ENCODE measurements at places on chromosomes 13 and 19.

DNA sequence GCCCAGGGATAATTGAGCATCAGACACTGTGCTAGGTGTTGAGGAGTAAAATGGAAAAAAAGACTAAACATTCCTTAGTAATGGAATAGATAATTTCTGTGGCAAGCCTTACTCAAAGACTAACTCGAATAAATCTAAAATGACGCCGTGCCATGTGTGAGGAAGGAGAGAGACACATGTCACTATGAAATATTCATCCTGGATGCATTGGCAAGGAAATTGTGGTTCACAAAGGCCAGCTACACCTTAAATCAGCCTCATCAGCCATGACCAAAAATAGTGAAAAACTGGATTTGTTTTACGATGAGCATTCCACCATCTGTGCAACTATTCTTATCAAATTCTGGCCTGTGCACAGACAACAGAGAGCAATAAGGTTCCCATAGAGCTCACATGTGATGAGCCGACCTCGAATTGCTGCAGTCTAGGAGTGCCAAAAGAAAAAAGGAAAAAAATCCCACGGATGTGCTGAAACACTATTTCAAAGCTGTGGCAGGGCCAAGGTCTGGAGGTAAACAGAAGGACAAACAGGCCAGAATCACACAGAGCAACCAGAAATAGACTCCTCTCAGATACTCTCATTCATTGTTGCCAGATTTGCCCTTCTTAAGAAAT lies 505.7 kb downstream of the EFNB2 start:
- DNase-seq: no peak

DNA sequence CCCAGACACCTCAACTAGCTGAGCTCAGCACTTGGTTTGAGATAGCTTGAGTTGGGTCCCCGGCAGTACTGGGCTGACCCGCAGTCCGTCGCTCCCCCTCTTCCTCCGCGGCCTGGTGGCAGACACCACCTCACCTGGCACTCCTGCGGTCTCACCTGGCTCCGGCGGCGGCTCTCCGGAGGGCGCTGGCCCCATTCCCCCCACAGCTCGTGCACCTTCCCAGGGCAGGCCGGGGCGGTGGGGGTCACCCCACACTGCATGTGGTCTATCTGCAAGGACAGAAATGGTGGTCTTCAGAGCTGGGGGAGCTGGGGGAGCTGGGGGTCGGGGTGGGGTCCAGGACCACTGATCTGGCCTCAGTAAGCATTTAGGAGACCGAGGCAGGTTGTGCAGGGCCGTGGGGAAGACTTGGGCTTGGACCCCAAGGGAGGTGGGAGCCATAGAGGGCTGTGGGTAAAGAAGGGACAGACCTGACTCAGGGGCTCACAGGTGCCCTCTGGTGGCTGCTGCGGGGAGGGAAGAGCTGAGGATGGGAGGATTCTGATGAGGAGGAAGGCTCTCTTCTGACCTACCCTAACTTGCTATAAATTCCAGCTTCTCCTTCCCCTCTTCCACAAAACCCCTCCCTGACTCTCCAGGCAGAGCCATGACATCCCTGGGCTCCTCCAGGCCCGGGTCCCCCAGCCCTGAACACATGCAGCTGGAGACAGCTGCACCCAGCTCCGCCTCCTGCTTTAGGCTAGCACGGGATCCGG lies 6.7 kb upstream of the PLIN4 start:
- DNase-seq: peak; percentile 73

DNA sequence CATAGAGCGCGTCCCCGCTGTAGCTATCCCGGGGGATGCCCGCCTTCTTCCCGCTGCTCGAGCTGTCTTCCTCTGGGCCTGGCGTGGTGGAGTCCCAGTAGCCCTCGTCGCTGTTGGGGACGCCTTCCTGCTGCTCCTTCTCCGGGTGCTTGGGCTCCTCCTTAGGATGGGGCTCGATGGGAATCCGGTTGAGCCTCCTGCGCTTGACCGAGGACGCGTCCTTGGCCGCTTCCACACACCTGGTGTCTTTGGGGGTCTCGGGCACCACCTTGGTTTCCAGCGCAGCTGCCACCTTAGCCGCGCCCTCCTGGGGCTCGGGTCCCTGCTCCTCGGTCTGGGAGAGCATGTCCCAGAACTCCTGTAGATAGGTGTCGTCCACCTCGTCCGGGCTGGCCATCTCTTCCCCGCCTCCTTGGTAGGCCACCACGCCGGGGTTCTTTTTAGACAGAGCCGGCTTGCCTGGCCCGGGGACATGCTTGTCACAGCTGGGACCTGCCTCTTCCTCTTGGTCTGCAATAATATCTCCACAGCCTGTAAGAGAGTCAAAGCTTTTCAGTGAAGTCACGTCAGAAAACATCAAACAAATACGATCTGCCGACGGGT lies 2.0 kb downstream of the AMER2 start:
- no peak for DNase-seq

- DNase-seq: no peak
Measured at GRCh38 chr19:58578012-58578925, 5.1 kb upstream of the MZF1 start.

DNA sequence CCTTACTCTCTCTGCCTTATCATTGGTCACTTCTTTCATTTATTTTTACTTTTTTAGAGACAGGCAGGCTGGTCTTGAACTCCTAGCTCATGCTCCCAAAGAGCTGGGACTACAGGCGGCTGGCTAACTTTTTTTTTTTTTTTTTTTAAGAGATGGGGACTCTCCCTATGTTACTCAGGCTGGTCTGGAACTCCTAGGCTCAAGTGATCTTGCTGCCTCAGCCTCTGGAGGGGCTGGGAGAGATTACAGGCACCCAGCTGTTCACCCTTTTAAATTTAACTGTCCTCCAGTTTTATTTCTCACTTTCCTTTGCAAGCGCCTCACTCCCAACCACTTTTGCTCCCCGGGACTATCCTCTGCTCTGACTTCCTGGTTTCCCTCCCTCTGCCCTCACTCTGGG lies 5.6 kb upstream of the CLDN10 start:
- DNase-seq: no peak

GRCh38 chr19:55344444-55344843 lies 4.8 kb downstream of the KMT5C start:
- no peak for DNase-seq

DNA sequence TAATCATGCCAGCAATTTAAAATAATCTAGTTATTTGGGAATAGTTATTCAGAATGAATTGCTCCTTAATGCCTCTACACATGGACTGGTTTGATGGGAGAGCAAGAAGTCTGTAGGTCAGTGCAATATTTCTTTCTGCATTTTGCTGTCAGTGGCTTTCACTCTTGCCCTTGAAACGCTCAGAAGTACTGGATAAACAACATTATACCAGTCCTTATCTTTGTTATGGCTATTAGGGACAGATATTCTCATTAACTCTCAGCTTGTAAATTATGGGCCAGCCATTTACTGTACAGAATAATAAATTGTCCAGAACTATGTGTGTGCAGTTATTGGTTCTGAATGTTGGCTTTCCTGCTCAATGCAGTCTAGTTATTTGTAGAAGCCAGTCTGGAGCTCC lies 224.4 kb downstream of the OXGR1 start:
- no peak for DNase-seq

DNA sequence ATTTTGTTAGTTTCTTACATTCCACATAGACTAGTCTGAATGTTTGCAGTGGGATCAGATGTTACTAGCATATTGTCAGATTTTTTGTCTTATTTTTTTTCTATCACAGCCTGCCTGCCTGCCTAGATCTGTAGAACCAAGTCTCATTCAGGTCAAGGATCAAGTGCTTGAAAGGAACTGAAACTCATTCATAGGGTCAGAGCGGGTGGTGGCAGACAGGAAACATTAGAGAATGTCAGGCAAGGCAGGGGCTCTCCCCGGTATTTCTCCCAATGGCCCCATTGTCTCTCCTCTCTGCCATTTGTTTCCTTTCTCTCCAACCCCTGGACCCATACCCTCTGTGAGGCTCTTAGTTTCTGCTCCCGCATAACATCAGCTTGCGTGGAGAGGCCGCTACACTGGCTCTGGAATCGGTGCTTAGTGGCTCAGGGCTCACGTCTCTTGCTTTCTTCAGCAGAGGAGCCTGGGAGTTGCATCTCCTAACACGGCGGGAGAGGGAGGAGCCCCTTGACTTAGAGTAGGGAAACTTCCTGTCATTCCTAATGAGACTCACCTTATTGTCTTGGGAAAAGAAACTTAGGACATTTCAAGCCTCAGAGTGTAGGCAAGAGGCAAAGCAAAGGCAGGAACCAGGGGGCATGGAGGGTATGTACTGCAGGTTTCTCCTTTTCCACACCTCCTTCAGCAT lies 35.6 kb upstream of the SPATA13 start:
- no peak for DNase-seq

DNA sequence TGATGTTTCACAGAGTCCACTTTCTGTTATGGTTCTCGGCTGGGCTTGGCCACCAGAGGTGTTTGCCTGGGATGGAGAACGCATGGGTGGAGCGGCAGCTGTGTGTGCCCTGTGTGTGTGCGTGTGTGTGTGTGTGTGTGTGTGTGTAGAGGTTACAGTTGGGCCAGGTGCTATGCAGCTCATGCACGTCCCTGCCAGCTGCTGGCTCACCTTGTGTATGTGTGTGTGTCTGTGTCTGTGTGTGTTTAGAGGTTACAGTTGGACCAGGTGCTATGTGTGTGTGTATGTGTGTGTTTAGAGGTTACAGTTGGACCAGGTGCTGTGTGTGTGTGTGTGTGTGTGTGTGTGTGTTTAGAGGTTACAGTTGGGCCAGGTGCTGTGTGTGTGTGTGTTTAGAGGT lies 33.0 kb upstream of the PEG3 start:
- no peak for DNase-seq

GRCh38 chr13:84446972-84447639 lies 564.8 kb upstream of the SLITRK1 start:
- no peak for DNase-seq

- DNase-seq: no peak
Measured at GRCh38 chr19:14406645-14407401, 12.3 kb downstream of the DDX39A start.

GRCh38 chr19:49881672-49882394 lies 4.3 kb downstream of the TBC1D17 start:
- no peak for DNase-seq

GRCh38 chr19:58229255-58229639 lies 533 bp downstream of the ZNF544 start:
- no peak for DNase-seq

- no peak for DNase-seq
Measured at GRCh38 chr13:71798707-71799106, 68.3 kb downstream of the DACH1 start.

GRCh38 chr13:29936956-29937355 lies 86.5 kb upstream of the UBL3 start:
- no peak for DNase-seq

GRCh38 chr13:39051157-39051556 lies 12.9 kb downstream of the NHLRC3 start:
- DNase-seq: no peak

GRCh38 chr13:85601526-85601925 lies 197.7 kb downstream of the SLITRK6 start:
- DNase-seq: no peak

- no peak for DNase-seq
Measured at GRCh38 chr13:37657134-37657533, 58.6 kb upstream of the POSTN start.

DNA sequence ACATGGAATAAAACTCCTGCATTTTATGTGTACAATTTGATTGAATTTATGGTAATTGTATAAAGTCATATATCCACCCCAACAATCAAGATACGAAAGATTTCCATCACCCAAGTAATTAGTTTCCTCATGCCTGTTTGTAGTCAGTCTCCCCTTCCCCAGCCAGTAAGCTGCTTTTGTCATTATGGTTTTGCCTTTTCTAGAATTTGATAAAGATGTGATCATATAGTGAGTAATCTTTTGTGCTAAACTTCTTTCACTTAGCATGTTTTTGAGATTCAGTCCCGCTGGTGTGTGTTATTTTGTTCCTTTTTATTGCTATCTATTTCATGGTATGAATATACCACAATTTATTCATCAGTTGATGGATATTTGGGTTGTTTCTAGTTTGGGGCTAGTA lies 16.0 kb downstream of the ITM2B start:
- no peak for DNase-seq

DNA sequence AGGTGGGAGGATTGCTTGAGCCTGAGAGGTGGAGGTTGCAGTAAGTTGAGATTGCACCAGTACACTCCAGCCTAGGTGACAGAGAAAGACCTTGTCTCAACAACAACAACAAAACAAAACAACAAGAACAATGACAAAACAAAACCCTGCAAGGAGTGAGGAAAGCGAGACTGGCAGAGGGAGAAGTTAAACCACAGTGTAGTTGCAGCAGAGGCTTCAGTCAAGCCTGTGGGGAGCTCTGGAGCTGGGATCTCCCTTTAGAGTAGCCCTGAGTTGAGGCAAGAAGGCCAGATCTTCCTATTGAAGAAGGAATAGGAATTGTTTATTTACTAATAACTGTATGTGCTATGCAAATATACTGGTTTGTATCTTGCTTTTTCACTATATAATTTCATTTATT lies 25.3 kb upstream of the RNASEH2B start:
- DNase-seq: no peak

DNA sequence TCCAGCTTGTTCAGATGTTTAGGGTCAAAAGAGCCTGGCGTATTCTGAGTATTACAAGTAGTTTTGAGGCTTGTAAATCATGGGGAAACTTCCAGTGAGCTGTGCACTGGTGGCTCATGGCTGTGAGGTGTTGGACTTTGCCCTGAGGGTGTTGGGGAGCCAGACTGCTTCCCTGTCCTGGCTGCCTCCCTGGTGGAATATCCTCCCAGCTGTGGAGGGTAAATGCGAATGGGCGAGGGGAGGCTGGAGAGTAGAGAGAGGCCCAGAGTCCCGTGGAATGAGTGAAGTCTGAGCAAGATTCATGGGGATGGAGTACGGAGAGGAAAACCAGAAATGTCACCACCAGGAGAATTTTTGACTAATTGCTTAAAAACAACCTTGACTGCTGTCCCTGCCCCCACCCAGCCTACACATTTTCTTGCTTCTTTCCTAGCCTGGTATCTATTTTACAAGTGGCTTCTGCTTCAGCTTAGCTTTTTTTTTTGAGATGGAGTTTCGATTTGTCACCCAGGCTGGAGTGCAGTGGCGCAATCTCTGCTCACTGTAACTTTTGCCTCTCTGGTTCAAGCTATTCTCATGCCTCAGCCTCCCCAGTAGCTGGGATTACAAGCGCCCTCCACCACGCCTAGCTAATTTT lies 3.7 kb downstream of the SNRPA start:
- no peak for DNase-seq

DNA sequence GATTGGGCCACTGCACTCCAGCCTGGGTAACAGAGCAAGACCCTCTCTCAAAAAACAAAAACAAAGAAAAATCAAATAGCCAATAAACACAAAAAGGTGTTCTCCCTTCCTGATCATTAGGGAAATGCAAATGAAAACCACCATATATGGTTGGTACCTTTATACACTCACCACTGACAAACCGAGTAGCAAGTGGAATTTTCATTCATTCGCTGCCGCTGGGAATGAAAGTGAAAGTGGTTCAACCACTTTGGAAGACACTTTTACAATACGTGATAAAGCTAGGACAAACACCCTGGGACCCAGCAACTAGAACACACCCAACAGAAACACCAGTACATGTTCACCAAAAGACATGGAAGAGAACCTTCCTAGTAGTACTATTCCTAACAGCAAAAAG lies 21.0 kb downstream of the GRIK5 start:
- DNase-seq: no peak

Measured in T-cell (primary cell).